Fibroblast of lung (primary cell): ENCODE measurements at places on chromosomes 2 and 18. TPM values are rescaled to one million over a fixed set of nuclear protein-coding genes. Genes with fewer than 3 reads are reported as not detected.

TXNL1 gene
- polyA plus RNA-seq: 103 and 109 TPM in 2 replicates

PIEZO2 gene
- 1.2 and 6.9 TPM in 2 replicates for polyA plus RNA-seq

GRCh38 chr2:99249951-99250350 is 5.5 kb downstream of the LYG2 start:
- DNase-seq: no peak

- no peak for DNase-seq
These were observed 32.3 kb downstream of the ADI1 start for GRCh38 chr2:3487028-3487425.

- DNase-seq: no peak
These were observed 50.8 kb upstream of the RASGRP3 start for GRCh38 chr2:33425586-33426031.

- no peak for DNase-seq
These were observed 24.2 kb downstream of the DHRS9 start for GRCh38 chr2:169093535-169093934.

- DNase-seq: no peak
These were observed 131.4 kb downstream of the ACOXL start for GRCh38 chr2:110863726-110864125.

DNA sequence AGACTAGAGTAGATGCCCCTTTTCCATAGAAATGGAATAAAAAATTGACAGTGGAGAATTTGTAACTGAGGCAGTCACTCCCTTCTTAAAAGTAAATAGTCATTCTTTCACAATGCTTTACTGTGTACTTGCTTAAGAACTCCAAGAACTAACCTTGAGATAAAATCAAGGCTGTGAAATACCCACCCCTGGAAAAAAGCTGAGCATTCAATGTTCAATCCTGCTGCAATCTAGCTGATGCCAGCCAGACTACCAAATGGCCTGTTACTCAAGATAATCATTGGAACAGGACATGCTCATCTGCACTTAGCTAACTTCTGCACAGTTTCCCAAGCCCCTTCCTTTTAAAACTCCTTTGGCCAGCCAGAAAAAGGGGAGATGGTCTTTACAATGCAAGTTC is 367.4 kb upstream of the GULP1 start:
- DNase-seq: no peak
